ENCODE measurements at places on chromosomes 1 and 21.

DNA sequence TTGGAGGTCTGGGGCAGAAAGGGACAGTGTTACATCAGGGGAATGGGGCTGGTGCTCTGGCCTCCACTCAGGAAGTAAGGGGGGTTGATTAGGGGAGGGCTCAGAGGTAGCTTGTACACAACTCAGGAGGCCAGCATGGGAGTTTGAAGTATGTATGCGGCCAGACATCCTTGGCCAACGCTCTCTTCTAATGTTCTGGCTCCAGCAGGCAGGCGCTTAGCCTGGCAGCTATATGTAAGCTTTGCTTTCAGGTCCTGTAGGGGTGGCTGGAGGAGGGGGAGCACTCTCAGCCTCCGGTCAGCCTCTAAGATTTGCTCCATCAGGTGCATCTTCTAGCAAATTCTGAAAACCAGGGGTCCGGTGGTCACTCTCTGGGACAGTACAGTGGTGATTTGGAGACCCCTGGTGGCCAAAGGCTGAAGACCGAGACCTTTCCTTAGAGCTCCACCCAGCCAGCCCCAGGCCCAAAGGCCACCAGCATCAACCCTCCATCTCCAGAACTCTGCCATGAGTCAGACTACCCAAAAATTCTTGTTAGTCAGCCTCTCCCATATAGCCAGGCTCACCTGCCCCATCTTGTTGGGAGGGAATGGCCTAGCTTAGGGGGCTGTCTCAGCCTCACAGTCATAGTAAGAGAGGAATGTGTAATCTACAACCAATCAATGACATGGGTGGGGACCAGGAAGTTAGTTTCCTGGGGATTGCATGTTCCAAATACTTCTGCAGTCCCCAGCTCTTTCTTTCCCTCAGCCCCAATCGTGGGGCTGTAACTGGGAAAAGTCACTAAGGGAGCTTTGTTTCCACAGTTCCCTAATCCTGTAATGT, 9.7 kb upstream of the COL8A2 start:
- peak; percentile 31 for DNase-seq

DNA sequence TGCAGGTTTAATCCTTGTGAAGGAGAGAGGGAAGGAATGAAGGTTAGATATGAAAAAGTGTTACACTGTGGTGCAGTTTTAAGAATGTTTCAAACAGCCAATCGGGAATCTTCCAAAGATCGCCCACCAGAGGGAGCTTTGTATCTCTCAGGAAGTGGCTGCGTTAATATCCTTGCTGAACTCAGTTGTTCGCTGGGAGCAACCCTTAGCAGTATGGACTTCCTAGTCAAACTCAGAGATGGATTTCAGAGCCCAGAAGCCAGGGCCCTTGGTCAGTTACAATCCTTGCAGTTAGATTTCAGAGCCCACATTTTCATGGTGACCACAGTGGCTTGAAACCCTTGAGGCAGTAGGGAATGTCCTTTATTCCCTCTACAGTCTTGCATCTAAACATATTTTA, 136.2 kb downstream of the NTNG1 start:
- DNase-seq, result no peak

GRCh38 chr1:21157054-21157453, 19.6 kb downstream of the EIF4G3 start:
- DNase-seq, result no peak

GRCh38 chr1:31843506-31843905, 27.7 kb upstream of the SPOCD1 start:
- DNase-seq, result no peak

- no peak for DNase-seq
Observed at GRCh38 chr21:31335957-31336738, 7.9 kb downstream of the TIAM1 start.

- no peak for DNase-seq
Observed at GRCh38 chr1:247883346-247883745, 12.0 kb upstream of the OR2W3 start.
